ENCODE measurements at places on chromosomes 5 and 9.

DNA sequence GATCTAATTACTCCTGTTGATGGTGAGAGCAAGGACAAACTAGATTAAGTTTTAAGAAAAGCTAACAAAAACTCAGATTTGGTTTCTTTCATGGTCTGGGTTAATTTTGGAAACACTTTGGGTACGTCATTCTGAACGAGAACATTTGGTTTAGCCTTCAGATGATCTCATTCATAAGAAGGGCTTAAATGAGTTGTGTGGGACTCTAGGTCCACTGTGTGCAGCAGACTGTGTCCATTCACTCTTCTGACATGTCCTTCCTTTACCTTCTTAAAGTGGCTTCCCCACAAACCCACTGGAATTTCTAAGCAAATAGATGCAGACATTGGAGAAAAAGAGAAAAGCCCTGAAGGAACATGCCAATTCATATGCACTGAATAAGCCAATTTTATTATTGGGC is 96.8 kb downstream of the FBXO4 start:
- no peak for DNase-seq

GRCh38 chr5:133799571-133800237 is 168.7 kb downstream of the C5orf15 start:
- no peak for DNase-seq

GRCh38 chr5:96716716-96717115 is 54.5 kb downstream of the CAST start:
- DNase-seq: no peak

DNA sequence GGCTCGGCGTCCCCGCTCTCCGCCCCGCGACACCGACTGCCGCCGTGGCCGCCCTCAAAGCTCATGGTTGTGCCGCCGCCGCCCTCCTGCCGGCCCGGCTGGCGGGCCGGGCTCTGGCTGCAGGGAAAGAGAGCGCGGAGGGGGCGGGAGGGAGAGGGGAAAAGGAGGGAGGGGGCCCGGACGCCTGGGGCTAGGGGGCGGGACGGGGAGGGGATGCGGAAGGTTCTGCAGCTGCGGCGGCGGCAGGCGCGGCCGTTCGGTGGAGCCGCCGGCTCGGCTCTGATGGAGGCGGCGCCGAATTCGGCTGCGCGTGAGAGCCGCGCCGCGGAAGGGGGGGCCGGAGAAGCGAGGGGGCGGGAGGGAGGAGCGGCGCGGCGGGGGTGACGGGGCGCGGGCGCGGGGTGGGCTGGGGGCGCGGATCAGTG is at the start of gene MARCHF11:
Gene MARCHF11, minus strand, starts transcription at position 281 of the 425 bp plus-strand sequence. Its CDS starts 216 bp downstream, at position 65.
- no peak for DNase-seq

DNA sequence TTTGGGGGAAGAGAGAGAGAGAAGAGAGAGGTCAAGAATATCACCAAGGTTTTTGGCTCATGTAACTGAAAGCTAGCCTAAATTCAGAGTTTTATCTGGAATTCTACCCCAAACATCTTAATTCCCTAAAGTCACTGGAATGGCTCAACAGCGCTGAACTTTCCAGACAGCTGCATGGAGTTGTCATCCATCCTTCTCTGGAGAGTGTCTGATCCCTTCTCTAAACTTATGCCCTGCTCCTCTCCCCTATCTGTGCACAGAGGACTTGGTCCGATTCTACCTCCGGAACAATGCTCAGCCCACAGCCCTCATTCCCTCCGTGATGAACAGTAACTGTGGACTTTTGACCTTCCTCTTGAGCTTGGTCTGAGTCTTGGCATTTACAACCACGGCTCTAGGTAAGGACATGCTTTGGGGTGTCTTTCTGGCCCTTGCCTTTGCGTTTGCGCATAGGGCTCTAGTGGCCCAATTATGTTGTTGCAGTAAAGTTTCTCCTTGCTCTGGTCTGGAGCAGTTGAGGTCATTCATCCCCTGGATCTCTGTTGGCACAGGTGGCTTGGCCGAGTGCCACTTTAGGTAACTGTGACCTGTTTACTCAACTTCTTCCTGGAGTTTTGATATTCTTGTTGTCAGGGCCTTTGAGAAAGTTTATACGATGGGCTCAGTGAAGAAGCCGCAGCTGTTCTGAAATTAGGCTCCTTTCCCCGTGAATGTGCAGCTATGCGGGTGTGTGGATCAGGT is 18.3 kb upstream of the CD180 start:
- DNase-seq: no peak

GRCh38 chr5:108681079-108681921 is 66.4 kb upstream of the FER start:
- peak; percentile 56 for DNase-seq

- no peak for DNase-seq
These were observed 57.0 kb upstream of the RNF180 start for GRCh38 chr5:64108674-64109073.

- no peak for DNase-seq
These were observed 33.4 kb downstream of the LPCAT1 start for GRCh38 chr5:1490376-1490775.

DNA sequence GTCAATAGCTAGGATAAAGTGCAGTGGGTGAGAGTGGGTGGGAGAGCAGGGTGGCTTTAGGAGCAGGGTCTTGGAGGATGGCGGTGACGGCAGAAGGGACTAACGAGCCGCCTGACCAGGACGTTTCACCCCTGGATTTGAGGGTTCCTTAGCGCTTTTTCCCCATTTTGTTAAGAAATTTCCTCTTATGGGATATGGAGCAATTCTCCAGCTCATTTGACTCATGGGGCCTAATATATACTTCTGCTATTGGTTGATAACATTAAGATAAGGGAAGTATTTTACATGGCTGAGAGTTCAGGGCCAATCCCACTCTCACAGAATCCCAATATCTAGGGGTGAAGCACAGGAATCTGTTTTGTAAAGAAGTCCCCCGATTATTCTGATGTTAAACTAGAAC is 17.6 kb downstream of the CD180 start:
- no peak for DNase-seq

DNA sequence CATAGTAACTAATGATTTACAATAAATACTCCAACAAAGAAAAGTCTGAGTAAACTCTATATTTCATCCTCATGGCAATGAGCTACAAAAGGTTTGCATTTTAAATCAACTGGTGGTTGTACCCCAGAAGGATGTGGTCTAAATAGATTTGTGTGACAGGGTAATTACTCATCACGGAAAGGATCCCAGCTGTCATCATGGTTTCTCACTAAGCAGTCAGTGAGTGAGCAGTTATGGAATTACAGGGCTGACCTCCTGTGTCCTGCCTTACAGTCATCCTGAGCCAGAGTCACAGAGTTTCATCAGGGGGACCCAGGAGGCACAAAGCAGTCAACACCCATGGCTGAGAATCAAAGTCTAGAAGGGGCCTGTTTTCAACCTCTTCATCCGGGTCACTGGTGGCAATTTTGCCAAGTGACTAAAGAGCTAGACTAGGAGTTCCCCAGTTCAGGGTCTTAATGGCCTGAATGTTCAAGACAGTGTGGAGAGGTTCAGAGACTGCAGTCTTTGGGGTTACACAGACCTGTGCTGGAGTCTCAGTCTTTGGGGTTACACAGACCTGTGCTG is 210.7 kb upstream of the SLC24A2 start:
- DNase-seq: no peak

DNA sequence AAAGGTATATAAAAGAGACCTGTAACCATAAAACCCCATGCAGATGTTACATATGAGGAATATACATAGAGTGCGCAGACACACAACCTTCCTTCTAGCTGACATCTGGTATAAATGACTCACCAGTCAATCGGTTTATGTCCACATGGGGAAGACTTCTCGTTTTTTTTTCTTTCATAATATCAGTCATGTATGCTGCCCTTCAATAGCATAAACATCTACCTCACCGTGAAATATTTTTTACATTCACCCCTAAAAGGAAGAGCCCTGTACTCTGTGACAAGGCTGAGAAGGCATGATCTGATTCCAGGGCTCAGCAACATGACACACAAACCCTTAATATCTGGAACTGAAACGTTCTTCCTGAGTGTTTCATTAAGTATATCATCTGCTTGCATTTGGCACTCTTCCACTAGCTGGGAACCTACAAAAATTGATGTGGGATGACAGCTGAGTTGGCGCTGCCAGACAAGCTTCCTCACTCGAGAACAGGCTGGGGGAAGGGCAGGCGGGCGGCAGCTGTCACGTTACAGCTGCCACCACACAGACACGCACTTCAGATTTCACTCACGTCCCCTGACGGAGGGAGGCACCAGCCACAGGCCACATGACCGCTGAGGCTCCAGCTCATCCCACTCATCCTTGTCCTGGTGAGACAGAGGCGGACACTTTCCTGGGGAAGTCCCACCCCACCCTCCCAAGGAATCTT is 74.2 kb downstream of the SHB start:
- DNase-seq: no peak

DNA sequence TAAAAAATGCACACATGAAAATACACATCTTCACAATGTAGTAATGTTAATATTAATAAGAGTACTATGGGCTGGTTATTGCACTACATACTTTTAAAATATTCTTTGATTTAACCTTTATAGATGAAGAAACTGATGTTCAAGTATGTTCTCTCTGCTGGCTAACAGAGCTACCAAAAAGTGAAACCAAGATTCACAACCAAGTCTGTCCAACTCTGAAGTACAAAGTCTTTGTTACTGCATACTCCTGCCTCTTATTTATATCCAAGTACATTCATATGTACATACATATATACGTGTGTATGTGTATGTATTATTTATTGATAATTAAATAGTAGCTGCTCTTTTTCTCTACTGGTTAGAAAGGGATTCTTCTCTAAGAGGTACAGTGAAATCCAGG is 325.6 kb downstream of the BNC2 start:
- no peak for DNase-seq

- no peak for DNase-seq
These were observed 16.8 kb downstream of the SERINC5 start for GRCh38 chr5:80238778-80239679.

DNA sequence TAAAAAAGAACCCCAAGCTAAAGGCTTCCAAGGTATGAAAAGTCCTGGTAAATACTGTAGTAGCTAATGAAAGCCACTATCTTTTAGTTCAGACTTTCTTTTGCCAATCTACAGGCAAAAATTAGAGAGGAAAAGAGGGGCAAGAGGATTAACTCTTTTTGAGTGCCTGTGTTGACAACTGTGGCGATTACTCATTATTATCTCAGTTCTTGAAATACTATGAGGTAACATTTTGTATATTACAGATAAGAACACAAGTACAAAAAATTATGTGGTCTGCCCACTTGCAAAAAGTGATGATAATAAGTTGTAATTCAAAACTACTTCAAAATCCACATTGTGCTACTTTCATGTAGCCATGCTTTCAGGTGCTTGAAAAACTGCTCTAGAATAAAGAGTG is 144.0 kb downstream of the DTWD2 start:
- no peak for DNase-seq

DNA sequence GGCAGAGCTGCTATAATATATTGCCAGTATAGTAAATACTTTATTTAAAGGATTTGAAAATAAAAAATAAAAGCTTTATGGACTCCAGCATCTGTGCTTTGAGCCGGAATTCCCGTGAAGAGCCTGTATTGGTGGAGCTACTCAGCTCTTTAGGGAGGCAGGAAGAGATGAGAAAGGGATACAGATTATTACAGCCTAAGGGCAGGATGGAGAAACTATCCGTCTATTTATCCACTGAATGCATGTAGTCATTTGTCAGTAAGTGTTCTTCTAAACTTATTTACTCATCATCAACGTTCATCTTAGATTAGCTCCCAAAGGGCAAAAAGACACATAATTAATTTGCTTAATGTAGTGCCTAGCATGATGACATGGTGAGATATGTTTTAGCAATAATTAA is 48.4 kb downstream of the SLC1A1 start:
- DNase-seq: no peak

DNA sequence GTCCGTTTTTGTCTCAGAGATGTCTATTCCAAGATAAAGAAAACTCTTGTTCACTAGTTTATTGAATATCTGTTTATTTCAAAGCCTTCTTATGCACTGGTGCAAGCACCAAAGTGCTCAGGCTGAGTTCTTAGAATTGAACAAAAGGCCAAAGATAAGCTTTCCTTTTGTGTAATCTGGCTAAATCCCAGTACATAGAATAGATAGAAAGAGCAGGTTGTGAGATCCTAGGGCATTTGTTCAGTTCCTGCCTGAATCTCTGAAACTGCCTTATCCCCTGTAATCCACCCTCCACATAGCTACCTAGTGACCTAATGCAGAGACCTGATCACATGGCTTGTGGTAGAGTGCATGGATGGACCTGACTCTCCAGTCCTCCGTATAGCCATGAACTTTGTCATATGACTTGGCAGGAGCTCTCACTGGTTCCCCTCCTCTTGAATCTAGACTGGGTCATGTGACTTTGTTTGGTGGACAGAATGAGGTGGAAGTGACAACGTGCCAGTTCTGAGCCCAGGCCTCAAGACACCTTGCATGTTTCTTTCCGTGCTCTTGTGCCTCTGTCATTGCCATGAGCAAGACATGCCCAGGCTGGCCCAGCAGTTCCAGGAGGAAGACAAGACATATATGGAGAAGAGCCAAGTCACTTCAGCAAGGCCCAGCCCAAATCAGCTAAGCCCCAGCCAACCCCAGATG is 139.3 kb upstream of the SHB start:
- DNase-seq: no peak

DNA sequence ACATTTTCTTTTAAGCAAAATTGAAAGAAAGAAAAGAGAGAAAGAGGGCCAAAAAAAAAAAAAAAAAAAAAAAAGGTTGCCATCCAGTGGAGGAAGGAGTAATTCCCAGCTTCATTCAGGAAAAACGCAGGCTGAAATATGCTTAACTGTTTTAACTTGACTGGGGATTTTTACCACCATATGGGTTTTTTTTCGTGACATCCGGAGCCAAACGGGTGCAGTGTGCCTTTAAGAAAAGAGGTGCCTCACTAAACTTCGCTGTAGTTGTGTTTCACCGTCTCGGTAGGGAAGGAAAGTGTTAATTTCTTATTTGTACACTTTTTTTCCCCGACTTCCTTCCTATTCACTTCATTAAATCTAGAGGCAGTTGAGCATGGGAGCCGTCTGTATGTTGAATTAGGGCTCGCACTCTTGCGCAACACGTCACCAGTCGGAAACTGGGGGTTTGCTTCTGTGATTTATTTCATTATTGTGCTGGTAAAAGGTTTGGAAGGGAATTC is 143.0 kb downstream of the SMARCA2 start:
- DNase-seq: no peak

GRCh38 chr5:111530298-111530740 is 18.0 kb upstream of the STARD4 start:
- no peak for DNase-seq

DNA sequence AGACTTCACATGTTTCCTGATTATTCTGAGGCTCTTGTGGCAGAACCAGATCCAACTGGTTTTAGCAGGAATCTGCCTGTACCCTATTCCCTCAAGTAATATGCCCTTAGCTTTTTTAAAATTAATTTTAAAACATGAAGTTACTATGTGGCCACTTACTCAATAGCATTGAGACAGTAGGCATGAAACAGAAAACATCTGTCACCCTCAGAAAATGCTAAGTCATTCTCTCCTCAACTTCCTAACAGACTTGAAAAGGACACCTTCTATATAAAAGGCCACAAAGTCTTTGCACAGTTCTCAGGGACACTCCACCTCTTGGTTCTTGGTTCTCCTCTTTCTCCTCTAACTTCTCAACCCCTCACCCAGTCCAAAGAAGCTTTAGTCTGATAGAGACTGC is 277.8 kb downstream of the RAB3C start:
- no peak for DNase-seq

GRCh38 chr5:94471521-94471920 is 146.9 kb downstream of the KIAA0825 start:
- DNase-seq: no peak
